Renal cortical epithelial cell (primary cell): ENCODE measurements at places on chromosomes 2 and 18.

- no peak for DNase-seq
These were observed 1621.1 kb downstream of the LRP1B start for GRCh38 chr2:140509765-140510164.

GRCh38 chr18:3605486-3605952, 155.5 kb downstream of the TGIF1 start:
- DNase-seq = no peak

GRCh38 chr2:17441790-17442189, 76.5 kb downstream of the RAD51AP2 start:
- DNase-seq = no peak

DNA sequence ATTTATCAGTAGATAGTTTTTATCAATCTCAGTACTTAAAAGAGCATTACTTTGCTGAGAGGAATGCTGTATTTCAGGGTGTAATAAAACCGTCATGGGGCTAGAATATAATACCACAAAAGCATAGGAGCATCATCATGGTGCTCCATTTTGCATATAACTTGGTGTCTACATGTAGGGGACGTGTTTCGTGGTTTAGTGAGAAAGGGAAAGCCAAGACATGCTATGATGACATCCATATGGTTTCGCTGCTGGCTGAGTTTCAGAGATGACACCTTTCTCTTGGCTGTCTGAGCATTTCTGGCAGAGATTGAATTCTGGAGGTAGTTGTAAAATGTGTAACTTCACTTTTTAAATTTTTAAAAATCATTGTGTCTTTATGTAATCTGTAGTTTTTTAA, 32.4 kb downstream of the WDR43 start:
- no peak for DNase-seq

DNA sequence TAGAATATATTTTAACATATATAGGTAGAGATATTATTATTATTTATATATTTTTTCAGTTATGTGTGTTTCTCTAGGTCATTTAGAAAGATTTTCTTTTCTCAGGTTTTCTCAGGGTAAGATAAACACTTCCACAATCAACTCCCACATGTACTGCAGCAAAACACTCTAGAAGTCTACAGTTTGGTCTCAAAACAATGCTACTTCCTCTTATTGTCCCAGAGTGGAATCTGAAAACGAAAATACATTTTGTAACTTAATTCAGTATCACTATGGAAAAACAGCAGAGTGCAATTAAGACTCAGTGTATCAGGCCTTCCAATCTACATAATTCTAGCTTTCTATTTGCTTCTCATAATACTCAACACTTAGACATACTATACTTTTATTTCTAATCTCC, 190.1 kb upstream of the SLC35G4 start:
- no peak for DNase-seq

GRCh38 chr18:32906506-32907310, 133.9 kb upstream of the KLHL14 start:
- DNase-seq = peak; percentile 96

DNA sequence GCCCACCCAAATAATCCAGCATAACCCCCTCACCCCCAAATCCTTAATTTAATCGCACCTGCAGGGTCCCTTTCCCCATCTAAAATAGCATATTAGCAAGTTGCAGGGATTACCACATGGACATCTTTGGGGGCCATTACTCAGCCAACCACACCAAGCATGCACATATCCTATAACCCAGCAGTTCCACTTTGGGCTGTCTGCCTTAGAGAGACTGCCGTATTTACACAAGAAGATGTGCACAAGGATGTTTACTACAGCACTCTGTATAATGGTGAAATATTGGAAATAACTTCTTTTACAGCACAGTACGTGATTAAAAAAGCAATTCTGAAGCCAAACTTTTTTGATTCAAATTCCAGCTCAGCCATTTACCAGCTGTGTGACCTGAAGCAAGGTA, 17.3 kb upstream of the LDLRAD4 start:
- no peak for DNase-seq

DNA sequence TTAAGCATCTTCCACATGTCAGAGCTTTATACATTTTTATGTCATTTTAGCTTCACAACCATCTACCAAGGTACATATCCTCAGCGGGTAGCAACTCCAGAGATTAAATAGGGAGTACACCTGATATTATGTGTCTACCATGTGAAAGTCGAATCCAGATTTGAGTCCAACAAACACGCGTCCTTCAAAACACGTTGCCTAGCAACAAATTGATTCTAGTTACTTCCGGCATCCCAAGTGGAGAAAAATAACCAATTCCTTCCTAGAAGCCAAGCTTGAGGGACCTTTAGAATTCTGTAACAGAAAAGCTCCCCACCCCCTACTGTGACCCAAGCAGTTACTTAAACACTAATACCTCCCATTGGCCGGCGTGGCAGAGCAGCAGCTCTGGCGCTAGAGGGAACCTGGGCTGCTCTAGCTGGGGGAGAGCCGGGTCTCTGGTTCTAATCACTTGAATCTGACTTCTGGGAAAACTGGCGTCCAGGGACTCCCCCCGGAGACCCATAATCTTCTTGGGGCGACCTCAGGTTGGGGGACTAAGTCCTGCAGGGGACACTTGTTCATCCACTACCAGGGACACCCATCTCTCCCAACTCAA, at the start of gene ERICH2:
Gene ERICH2, plus strand, starts transcription at position 371 of the 598 bp plus-strand sequence. CDS start 304 bp downstream, outside the sequence.
- peak; percentile 88 for DNase-seq

DNA sequence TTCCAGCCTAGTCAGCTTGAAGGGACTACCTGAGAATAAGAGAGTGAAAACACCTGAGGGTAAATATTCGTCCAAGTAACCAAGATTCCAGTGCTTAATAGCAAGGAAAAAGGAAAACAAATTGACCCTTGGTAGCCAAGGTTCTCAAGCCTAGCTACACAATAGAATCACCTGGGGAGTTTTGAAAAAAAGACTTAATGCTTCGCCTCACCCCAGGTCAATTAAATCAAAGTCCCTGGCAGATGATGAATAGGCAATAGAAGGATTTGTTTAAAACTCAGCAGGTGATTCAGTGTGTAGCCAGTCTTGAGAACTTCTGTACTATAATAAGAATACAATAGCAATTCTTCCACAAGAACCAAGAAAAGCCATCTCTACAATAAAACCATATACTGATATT, 500.2 kb downstream of the XIRP2 start:
- DNase-seq = peak; percentile 35

- no peak for DNase-seq
These were observed 73.7 kb downstream of the LRATD1 start for GRCh38 chr2:14706201-14706600.

DNA sequence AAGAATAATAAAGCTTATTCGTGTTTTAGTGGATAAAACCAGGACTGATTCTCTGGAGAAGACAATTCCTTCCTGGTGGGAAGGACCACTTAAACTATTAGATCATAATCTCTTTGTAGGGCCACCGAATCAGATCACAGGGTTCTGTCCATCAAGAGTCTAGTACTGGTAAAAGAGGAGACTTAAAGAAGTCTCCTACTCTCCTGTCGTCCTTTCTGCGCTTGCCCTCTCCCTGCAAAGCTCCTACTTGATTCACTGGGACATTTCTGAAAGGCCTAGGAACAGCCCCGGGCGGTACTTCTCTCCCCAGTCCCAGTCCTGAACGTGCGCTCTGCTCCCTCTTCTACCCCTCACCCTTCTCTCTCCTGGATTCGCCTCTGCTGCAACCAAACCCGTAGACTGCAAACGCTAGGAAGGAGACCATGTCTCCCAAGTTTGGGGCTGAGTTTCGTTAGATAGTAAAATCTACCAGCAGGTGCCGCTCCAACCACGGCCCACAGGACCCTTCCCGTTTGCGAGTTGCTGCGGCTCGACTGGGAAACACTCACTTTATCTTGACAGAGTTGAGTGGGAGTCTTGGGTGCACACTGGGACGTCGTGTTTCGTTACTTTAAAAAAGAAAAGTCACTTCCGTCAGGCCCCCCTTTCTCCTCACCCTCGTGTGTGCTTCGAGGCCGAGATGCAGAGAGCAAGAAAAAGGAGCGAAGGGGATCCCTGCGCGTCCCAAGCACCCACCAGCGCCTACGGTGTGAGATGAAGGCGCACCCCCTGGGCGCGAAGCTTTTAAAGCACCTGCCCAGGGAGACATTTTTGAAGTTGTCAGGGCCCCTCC, 923 bp downstream of the FIGLA start:
- DNase-seq = peak; percentile 18

DNA sequence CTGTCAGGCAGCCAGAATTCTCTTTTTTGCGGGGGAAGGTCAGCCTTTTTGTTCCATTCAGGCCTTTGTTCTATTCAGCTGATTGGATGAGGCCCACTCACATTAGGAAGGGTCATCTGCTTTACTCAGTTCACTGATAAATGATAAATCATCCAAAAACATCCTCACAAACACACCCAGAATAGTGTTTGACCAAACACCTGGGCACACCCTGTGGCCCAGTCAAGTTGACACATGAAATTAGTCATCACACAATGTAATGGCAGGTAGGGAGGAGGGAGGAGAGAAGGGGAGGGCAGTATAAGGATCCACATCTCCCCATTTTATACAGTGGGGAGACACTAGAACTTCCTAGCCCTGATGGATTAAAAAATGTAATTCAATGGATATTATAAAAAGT, 8.3 kb upstream of the RMC1 start:
- no peak for DNase-seq

DNA sequence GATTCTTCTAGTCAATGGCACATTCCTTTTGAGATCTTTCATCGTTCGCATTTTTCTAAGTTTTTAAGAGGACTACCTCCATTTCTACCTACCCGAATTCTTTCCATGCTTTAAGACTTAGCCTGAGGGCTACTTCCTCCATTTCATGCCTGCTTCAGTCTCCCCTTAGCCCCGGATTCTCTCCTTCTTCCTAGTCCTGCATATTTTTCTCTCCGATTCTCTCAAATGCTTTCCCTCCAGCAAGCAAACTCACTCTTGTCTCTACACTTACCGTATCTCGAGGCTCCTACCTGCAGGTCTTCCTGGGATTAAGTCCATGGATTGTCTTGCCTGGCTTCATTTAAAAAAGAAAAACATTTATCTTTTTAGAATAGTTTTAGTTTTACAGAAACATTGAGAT, 354.4 kb downstream of the MYCN start:
- DNase-seq = no peak

DNA sequence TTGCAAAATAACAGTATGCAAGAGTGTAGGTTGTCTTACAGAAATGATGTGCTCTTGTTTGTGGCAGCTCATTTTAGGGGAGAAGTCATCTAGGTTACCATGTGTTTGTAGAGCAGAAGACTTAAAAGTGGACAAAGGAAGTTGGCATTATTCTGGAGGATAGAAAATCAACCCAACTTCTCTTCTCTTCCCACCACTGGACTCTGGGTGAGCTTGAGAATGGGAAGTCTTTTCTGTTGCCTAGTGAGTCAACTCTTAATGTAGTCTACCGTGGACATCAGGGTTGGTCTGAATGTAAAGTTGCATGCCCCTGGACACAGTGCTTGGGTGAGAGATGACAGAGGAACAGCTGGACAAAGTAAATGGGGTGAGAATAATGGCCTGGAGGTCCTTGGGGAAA, 98.3 kb downstream of the FMNL2 start:
- DNase-seq = no peak

- DNase-seq = no peak
These were observed 812 bp downstream of the SOWAHC start for GRCh38 chr2:109614715-109615636.

DNA sequence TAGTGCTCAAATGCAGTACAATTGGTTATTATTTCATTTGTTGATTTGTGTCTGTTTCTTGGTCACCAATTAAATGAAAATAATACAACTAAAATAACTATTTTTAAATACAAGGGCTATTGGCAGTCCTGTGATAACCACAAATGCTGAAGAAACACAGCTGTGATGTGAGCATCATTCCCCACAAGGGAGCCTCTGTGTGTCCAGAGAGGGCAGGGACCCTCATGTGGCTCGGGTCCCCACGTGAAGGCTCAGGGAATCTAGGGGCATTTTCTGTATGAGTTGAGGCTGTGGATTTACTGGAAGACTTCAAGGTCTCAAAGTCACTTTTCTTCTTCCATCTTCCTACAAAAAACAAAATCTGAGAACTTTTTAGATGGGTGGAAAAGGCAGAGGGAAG, 316.1 kb upstream of the RAB12 start:
- no peak for DNase-seq

DNA sequence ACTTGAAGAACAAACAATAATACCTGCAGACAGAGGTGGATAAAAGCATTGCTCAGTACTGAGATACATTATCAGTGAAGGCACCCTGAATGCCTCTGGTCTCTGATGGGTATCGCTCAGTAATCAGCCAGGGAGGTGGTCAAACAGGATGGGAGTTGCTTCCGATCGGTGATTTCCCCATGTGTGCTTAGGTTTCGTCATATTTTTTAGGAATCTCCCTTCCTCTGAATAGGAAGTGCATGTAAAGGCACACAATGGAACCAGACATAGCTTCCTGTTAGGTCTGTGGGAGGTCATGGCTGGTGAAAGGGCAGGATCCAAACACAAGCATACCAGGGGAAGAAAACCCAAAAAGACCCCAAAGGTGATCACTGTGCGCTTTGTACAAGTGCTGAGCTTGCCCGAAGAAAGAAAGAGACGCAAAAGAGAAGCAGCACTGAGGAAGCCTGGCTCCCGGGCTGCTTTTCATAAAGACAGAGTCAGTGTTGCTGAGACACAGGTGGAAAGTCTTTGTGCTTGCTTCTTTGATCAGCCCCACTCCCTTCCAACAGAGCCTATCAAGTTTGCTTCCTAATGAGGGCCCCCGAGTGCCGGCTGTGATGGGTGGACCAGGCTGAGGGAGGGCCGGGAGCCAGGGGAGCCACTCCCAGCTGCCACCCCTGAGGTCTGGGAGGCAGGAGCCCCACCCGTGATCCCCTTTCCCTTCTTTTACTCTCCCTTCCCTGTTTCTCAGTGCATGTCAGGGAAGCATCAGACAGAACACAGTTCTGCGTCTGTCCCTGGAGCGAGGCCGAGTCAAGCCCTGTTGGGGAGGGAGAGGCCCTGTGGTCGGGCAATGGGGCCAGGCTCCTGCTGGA, 138.2 kb downstream of the SH3RF3 start:
- no peak for DNase-seq

DNA sequence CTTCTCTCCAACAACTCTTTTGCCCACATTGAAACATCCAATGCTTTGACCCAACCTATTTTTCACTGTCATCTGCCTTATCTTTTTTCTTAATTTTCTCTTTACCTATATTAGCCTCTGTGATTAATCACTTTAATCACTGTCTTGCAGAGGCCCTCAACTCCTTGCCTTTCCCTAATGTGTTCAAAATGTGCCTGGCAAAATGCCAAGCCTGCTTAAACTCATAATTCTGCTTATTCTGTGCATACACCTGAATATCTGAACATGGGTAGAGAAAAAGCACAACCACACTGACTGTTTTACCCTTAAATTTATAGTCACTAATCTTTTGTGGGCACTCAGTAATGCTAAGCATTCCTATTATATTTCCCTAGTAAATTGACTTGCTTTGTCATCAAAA, 63.0 kb upstream of the GALNT13 start:
- DNase-seq = no peak

GRCh38 chr2:183919167-183919566, 679.2 kb upstream of the ZNF804A start:
- DNase-seq = no peak

DNA sequence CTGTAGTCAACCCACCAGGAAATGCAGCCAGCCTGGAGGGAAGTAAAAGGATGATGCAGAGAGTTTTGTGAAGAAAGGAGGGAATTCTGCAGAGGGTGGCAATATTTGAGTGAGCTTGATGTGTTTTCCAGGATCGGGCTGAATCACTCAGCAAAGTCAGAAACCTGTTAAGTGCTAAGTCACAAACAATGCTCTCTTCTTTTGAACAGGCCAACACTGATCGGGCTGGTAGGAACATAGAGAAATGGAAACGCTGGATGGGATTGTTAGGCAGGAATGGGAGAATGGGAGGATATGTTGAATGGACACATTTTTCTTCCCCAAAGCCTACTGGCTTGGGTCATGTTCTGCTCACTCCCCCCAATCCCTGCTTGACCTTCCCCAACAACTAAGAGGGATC, 36.6 kb downstream of the KCNS3 start:
- no peak for DNase-seq

- no peak for DNase-seq
These were observed 39.1 kb downstream of the PCBP1 start for GRCh38 chr2:70126413-70126812.
